ENCODE measurements at places on chromosomes 4 and X.

GRCh38 chr4:57109411-57109846 lies 756 bp downstream of the IGFBP7 start:
- no peak for DNase-seq

DNA sequence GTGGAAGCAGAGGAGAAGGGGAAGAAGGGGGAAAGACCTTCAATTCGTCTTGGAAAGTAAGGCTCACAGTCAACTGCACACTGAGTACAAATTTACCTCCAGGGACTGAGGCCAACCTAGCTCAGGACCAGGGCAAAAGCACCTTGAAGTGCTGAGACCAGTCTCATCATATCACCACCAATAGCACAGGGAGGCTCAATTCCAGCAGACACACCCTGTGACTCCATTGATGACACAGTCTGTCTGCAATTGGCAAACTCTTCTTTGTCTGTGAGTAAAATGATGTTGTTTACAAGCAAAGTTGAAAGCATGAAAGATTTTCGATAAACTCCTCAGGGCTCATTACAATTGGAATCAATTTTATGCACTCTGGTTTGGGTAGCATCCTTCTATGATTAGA lies 32.3 kb downstream of the TRIML1 start:
- no peak for DNase-seq

DNA sequence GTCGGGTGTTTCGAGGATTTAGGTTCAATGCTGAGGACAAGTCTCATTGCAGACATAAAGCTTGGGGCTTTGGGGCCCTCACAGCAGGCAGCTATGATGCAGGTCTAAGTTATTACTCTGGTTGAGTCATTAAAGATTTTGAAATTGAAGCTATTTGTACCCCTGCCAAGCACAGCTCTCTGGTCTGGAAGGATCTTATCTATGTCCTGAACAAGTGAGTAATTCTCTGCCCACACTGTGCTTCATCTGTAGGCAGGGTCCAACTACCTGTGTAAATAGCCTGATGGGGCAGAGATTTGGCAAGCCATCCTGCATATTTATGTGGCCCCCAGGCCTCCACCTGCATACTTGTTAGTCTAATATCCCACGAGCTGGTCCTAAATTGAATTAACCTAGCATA lies 41.4 kb upstream of the MAGEA4 start:
- DNase-seq, result no peak

DNA sequence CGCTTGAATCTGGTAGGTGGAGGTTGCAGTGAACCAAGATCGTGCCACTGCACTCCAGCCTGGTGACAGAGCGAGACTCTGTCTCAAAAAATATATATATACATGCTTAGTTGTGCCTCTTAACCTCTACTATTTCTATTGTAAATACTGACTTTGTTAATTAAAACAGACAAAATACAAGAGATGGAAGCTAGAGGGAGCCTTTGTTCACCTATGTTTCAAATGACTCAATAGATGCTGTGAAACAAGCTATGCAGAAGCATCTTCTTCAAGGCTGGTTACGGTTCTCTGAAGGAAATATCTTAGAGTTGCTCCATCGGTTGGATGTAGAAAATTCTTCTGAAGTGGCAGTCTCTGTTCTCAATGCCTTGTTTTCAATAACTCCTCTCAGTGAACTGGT lies 6.2 kb downstream of the NCAPG start:
- no peak for DNase-seq

- DNase-seq, result no peak
These were observed 115.7 kb upstream of the PJA1 start for GRCh38 chrX:69280933-69281332.

All from stimulated activated CD4-positive, alpha-beta T cell treated with anti-CD3 and anti-CD28 coated beads, Interleukin-1b, Interleukin-23, amount 100 ng/mL, for 1 hour (primary cell).